ENCODE measurements at places on chromosomes 3 and 15.

DNA sequence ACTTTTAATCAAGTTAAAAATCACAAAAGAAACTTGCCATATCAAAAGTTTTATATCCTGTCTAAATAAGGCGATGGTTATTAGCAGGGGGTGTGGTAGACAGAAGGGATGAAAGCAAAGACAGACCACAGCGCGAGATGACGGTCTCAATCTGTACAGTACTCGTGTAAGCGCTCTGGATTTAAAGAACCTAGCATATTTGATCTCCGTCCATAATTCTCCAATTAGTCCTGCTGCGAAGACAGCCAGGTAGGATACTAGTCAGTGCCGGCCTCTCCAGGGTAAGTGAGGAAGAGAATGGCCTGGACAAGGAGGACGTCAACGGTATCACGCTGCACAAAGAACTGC, 701 bp downstream of the SGO1 start:
- no peak for DNase-seq

DNA sequence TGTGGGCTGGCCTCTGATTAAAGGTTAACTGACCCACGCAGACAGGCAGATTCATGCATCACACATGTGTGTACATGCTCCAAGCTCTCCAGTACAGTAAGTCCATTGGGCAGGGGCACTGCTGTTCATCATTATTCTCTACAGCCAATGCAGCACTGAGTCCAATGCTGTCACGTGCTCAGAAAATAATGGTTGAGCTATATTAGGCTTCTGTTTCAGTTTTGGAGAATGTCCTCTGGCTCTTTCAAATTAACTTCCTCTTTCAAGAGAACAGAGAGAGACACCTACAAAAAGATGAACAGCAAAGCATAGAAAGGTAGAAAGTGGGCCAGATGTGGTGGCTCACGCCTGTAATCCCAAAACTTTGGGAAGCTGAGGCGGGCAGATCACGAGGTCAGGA, 202.6 kb downstream of the MEX3B start:
- no peak for DNase-seq

GRCh38 chr3:54421943-54422342, 299.6 kb downstream of the CACNA2D3 start:
- no peak for DNase-seq

DNA sequence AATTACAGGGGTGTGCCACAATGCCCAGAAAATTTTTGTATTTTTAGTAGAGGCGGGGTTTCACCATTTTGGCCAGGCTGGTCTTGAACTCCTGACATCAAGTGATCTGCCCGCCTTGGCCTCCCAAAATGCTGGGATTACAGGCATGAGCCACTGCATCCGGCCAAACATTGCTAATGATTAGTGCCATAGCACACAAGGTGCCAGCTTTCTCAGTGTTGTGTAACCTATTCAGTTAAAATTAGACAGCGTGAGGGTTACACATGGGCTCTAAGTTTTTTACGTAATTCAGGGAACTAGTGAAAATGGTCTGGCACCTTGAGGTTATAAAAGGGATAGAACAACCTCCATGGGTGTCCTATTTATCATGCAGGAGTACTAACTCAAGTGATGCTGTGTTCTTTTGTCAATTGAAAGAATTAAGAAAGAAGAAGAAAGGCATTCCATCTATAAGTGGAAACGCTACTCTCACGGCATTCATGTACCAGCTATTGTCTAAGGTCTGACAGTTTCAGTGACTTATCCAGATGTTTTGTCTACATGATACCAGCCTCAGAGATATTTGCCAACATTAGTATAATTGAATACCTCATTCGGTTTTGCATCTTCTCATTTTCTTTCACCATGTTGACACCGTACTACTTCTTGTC, 84.7 kb downstream of the EOMES start:
- no peak for DNase-seq

DNA sequence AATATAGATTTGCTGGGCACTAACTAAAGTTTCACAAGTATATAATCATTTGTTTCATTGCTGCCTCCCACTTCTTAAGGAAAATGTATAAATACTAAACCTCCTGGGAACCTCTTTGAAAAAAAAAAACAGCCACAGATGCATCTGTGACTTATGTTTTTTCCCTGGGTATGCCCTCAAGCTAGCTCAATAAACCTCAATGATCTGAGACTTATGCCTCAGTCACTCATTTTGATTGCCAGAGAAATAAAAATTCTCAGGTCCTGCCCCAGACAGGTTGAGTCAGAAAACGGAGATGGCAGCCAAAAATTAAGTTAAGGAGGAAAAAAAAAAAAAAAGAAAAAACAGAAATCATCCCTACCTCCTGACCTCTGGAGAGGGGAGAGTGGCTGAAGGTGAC, 22.1 kb downstream of the ILDR1 start:
- DNase-seq, result no peak

- DNase-seq, result no peak
Observed at GRCh38 chr3:188513662-188514328, 359.8 kb downstream of the LPP start.

- no peak for DNase-seq
Observed at GRCh38 chr3:110933821-110934426, 137.7 kb upstream of the NECTIN3 start.

GRCh38 chr3:61877359-61878138, 316.2 kb downstream of the PTPRG start:
- DNase-seq, result no peak

GRCh38 chr3:151047636-151048035, 37.8 kb upstream of the MED12L start:
- no peak for DNase-seq

DNA sequence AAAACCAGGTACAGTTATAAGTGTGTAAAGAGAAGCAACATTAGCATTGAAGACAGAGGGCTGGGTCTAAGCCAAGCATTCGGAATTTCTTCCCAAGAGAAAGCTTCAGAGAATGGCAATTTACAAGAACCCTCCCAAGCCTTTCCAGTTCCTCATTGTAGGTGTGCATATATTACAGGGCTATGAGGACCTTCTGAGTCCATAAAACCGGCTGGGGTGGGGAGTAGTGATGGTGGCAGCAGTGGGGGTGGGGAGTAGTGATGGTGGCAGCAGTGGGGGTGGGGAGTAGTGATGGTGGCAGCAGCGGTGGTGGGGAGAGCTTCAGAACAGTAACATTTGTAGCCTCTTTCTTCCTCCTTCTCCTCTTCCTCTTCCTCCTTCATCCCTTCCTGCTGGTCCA, 368.7 kb upstream of the UMPS start:
- no peak for DNase-seq

GRCh38 chr3:190024912-190025311, 95.8 kb downstream of the P3H2 start:
- DNase-seq, result no peak

- no peak for DNase-seq
Observed at GRCh38 chr3:42302924-42303634, 37.1 kb upstream of the CCK start.

- no peak for DNase-seq
Observed at GRCh38 chr15:25236143-25236860, 202.5 kb downstream of the UBE3A start.

Measured in left forelimb (tissue), 1 donor.